ENCODE measurements at places on chromosomes 2 and 18.

- no peak for DNase-seq
Observed at GRCh38 chr2:2389215-2389614, 58.1 kb upstream of the MYT1L start.

DNA sequence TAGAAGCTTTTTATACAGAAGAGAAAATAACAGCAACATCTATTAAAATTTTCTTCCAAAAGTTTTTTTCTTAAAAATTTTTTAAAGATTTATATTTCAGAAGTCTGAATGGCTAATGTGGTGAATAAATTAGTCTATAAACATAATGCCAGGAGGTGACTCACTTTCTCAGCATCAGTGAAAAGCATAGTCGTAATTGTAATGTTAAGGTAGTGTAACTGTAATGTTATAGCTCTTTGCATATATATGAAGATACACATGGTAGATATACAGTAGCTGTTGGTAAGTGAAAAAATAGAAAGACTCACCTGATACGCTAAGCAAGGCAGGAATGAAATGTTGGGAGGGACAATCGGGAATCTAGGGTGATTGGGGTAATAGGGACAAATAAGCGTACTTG lies 5.5 kb downstream of the TIMM21 start:
- DNase-seq: no peak

DNA sequence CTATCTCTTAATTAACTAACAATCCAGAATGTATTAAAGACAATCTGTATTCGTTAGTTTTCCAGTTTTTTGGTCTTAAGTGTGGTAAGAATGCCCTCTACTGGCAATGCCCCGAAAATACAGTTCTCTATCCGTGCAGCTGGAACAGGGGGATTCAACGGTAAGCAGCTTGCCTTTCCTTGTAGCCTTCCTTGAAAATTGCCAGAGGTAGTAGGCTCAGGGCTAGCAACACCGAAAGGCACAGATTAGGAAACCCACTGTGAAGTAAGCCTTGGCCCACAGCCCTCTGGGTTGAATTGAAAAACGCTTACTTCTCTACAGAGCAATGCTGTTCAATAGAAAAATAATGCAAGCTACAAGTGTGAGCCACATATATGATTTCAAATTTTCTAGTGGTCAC lies 17.1 kb upstream of the VPS4B start:
- peak; percentile 11 for DNase-seq

DNA sequence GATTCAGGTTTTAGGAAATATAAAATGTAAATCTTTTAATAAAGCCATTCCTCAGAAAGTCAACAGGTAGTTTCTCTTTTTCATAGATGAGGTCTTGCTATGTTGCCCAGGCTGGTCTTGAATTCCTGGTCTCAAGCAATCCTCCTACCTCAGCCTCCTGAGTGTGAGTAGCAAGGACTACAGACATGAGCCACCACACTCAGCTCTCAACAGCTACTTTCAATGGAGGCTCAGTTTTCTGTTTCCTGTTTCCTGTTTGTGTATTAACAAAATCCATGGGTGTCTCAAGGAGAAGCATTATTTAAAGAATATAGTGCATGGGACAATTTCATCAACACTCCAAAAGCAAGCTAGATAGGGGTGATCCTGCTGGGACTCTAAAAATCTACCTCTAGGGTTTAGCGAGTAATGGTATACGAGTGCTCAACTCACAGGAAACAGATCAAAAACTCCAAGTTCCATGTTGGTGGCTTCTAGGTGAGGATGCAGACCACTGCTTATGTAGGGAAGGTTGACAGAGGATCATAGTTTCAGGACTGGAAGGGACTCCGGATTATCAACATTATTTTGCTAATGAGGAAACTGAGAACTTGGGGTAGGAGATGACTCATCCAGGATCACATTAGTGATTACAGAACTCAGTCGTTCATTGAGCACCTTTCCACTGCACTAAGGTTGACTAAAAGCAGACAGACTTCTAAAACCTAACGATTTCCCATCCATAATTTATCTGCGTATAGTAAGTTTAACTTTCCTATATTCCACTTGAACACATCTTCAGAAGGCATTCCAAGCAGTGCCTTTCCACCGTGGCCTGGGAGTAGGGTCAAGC lies 61.7 kb upstream of the WIPF1 start:
- DNase-seq: no peak
